ENCODE measurements at places on chromosomes 5 and 9.
A peak's percentile ranks its signal among the peaks of the same experiment; 100 is the strongest.

GRCh38 chr5:122192497-122193496 lies 63.5 kb downstream of the ZNF474 start:
- no peaks in the 10 kb centered on the region for H3K4me1 ChIP-seq
- peaks cover 17% of the 10 kb centered on the region for H3K27me3 ChIP-seq
- no peak for DNase-seq
- no peak overlapping the region for H3K4me3 ChIP-seq

DNA sequence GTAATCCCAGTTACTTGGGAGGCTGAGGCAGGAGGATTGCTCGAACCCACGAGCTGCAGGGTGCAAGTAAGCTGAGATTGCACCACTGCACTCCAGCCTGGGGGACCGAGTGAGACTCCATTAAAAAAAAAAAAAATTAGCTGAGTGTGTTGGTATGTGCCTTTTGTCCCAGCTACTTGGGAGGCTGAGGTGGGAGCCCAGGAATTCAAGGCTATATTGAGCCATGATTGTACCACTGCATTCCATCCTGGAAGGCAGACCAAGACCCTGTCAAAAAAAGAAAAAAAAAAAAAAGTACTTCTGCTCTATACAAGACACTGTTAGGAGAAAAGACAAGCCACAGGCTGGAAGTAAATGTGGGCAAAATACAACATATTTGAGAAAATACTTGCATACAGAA lies 68.5 kb upstream of the FBXW11 start:
- H3K4me3 ChIP-seq, result no peak overlapping the region
- no peak overlapping the region for H3K27ac ChIP-seq
- DNase-seq, result no peak

DNA sequence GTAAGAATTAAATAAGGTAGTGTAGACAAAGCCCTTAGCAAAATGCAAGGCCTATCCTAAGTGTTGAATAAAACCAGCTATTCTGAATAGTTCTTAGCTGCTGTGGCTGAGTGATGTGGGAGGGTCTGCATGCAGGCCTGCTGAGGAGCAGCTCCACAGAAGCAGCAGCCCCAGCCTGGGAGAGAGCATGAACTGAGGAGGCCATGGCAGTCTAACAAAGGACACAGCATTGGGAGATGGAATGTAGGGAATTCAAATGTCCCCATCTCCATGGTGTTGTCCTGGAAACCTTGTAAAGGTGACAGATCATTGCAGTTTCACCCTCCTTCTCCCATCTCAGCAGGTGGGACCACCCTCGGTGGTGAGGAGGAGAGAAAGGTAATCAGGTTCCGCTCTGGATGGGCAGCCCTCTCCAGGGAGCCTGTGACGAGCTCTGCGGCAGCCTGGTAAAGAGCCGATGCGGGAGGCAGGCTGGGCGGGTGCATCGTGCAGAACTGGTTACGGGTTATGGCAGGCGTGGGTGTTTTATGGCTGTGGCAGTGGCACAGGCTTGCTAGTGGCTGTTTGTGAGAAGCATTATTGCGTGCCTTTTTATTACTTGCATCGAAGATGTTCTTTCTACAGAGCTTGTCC lies 199.9 kb upstream of the GLRA1 start:
- H3K36me3 ChIP-seq, result no peaks in the 10 kb centered on the region
- DNase-seq, result no peak
- no peak overlapping the region for H3K27ac ChIP-seq
- H3K27me3 ChIP-seq, result peaks cover 7% of the 10 kb centered on the region
- H3K4me3 ChIP-seq, result no peak overlapping the region
- H3K4me1 ChIP-seq, result no peaks in the 10 kb centered on the region

DNA sequence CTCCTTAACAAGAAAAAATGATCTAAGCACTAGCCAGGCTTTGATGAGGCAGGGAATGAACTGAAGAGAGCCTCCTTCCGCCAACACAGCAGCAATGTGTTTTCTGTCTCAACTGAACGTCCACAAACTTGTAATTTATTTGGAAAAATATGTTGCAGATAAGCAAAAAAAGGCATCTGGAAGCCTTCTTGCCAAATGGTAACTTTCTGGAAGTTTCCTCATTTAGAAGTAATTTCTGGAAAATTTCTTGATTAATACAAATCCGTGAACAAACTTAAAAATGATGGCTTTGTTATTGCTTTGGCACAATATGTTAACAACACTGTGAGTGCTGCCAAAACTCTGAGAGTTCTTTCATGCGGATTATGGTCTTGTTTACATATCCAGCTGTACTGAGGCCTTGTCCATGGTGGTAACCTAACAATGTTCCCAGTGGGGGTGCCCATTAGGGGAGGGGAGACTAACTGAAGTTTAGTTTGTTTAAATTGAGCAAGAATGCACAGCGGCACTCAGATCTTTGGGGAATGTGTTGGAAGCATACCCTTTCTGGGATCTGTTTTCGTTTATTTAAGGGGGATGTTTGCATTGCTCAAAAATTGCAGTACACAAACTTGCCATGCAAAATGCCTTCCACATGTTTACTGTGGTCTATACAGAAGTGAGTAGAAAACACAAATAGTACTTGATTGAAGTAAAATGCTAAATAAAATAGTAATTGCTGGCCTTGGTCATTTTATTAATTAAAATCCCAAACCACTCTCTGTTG lies 334.7 kb downstream of the NR2F1-AS1 start:
- no peak for DNase-seq
- no peak overlapping the region for H3K4me3 ChIP-seq
- no peak overlapping the region for H3K27ac ChIP-seq
- no peaks in the 10 kb centered on the region for H3K27me3 ChIP-seq
- H3K36me3 ChIP-seq, result no peaks in the 10 kb centered on the region

DNA sequence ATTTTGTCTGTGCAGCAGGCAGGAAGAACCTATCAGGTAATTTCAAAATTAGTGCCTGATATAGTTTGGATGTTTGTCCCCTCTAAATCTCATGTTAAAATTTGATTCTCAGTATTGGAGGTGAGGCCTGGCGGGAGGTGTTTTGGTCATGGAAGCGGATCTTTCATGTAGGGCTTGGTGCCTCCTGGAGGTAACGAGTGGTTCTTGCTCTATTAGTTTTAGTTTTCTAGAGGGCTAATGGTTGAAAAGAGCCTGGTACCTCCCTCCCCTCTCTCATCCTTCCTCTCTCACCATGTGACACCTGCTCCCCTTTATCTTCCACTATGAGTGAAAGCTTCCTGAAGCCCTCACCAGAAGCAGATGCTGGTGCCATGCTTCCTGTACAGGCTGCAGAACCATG lies 106.3 kb downstream of the DRD1 start:
- no peak for DNase-seq
- no peaks in the 10 kb centered on the region for H3K4me1 ChIP-seq
- peaks cover 2% of the 10 kb centered on the region for H3K27me3 ChIP-seq
- no peak overlapping the region for H3K4me3 ChIP-seq
- H3K27ac ChIP-seq, result no peak overlapping the region

- peak overlapping the region; percentile 52 for H3K4me3 ChIP-seq
- H3K4me1 ChIP-seq, result peaks cover 16% of the 10 kb centered on the region
- peaks cover 20% of the 10 kb centered on the region for H3K27me3 ChIP-seq
- H3K36me3 ChIP-seq, result no peaks in the 10 kb centered on the region
These were observed 5.6 kb downstream of the ADAMTSL2 start for GRCh38 chr9:133539991-133540697.

GRCh38 chr5:104702212-104702611 lies 1139.6 kb upstream of the NUDT12 start:
- no peak overlapping the region for H3K27ac ChIP-seq
- DNase-seq, result no peak
- H3K4me1 ChIP-seq, result no peaks in the 10 kb centered on the region
- H3K4me3 ChIP-seq, result no peak overlapping the region
- no peaks in the 10 kb centered on the region for H3K36me3 ChIP-seq
- no peaks in the 10 kb centered on the region for H3K27me3 ChIP-seq

- peaks cover 32% of the 10 kb centered on the region for H3K36me3 ChIP-seq
- H3K27me3 ChIP-seq, result peaks cover 4% of the 10 kb centered on the region
- no peaks in the 10 kb centered on the region for H3K4me1 ChIP-seq
- no peak overlapping the region for H3K4me3 ChIP-seq
- no peak for DNase-seq
These were observed 63.2 kb downstream of the TTLL11 start for GRCh38 chr9:122029898-122030297.

GRCh38 chr5:120436996-120437395 lies 27.1 kb upstream of the PRR16 start:
- no peak overlapping the region for H3K4me3 ChIP-seq
- H3K27me3 ChIP-seq, result no peaks in the 10 kb centered on the region
- H3K4me1 ChIP-seq, result no peaks in the 10 kb centered on the region
- no peaks in the 10 kb centered on the region for H3K36me3 ChIP-seq
- no peak overlapping the region for H3K27ac ChIP-seq

GRCh38 chr5:158736150-158736870 lies 363.4 kb downstream of the EBF1 start:
- no peak overlapping the region for H3K27ac ChIP-seq
- DNase-seq, result no peak
- peaks cover 33% of the 10 kb centered on the region for H3K4me1 ChIP-seq
- no peaks in the 10 kb centered on the region for H3K27me3 ChIP-seq
- H3K4me3 ChIP-seq, result no peak overlapping the region
- H3K36me3 ChIP-seq, result peaks cover 45% of the 10 kb centered on the region

DNA sequence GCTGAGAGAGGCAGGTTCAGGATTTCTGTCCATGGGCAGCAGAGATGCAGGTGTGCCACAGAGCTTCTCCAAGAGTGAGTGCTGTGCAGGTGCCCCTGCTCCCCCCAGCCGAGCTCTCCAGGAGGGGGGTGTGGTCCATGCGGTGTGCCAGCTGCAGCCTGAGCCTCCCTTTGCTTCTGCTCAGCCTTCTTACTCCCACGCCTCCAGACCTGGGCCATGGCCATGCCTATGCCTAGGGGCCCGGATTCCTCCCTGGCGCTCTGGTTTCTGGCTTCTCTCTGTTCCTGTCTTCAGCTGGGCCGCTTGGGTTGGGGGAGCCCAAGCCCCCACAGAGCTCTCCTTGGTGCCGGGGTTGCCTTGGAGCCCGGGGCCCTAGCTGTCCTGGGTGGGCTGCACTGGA lies 133.3 kb downstream of the CACNA1B start:
- H3K27ac ChIP-seq, result no peak overlapping the region
- no peak overlapping the region for H3K4me3 ChIP-seq
- no peaks in the 10 kb centered on the region for H3K4me1 ChIP-seq
- H3K36me3 ChIP-seq, result no peaks in the 10 kb centered on the region
- DNase-seq, result no peak

- H3K4me1 ChIP-seq, result no peaks in the 10 kb centered on the region
- H3K27me3 ChIP-seq, result no peaks in the 10 kb centered on the region
- no peak overlapping the region for H3K4me3 ChIP-seq
- DNase-seq, result no peak
- no peaks in the 10 kb centered on the region for H3K36me3 ChIP-seq
These were observed 428.0 kb upstream of the TRPC7 start for GRCh38 chr5:136793300-136793699.

- DNase-seq, result no peak
- H3K36me3 ChIP-seq, result no peaks in the 10 kb centered on the region
- no peak overlapping the region for H3K27ac ChIP-seq
- no peaks in the 10 kb centered on the region for H3K4me1 ChIP-seq
- H3K27me3 ChIP-seq, result peaks cover 16% of the 10 kb centered on the region
These were observed 5.1 kb downstream of the BHMT2 start for GRCh38 chr5:79074641-79075040.

DNA sequence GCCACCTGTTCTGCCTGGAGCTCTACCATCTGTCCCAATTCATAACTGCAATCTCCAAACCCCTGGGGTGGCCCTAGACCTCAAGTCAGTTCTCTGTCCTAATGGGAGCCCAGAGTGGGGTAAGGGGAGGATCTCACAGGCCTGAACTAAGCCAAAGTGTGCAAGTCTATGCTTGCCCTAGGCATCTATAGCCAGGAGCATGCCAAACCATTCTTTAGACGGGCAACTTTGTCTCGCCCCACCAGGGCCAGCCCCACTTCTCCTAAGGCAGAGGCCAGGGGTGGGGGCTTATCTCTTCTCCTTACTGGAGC lies 3.3 kb downstream of the ACSL6 start:
- peaks cover 39% of the 10 kb centered on the region for H3K27me3 ChIP-seq
- H3K36me3 ChIP-seq, result no peaks in the 10 kb centered on the region
- peaks cover 10% of the 10 kb centered on the region for H3K4me1 ChIP-seq
- DNase-seq, result no peak

GRCh38 chr9:96056226-96056625 lies 180.7 kb downstream of the ERCC6L2 start:
- H3K36me3 ChIP-seq, result no peaks in the 10 kb centered on the region
- H3K4me1 ChIP-seq, result no peaks in the 10 kb centered on the region
- no peak for DNase-seq
- H3K27me3 ChIP-seq, result peaks cover 17% of the 10 kb centered on the region
- no peak overlapping the region for H3K4me3 ChIP-seq
- H3K27ac ChIP-seq, result no peak overlapping the region

DNA sequence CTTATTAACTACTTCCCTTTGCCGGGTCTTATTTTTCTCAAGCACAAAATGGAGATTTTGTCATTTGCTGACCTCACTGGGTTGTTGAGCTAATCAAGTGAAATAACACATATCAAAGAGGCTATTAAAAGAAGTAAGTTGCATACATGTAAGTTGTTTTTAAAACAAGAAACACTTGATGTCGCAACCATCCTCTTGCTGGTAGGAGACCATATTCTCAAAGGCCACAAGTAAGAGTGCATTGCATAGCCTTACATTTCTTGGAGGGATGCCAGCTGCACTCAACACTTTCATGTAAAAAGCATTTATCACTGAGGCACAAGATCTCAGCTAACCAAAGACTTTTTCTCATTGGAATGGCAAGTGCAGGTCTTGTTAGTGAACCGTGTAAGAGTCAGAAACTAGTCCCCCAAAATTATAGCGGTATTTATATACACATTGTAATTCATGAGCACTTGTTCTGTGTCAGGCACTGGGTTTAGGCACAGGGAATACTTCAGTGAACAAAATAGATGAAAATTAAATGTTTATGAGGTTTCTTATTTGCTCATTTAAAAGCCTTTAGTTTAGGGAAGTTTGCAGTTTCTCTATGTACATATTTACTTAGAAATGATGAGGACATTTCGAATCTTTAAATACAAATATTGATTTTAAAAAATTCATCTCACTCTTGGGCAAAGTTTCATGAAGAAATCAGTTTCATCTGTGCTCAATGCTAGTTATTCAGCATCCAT lies 72.0 kb downstream of the ZFAND5 start:
- no peaks in the 10 kb centered on the region for H3K27me3 ChIP-seq
- peaks cover 17% of the 10 kb centered on the region for H3K4me1 ChIP-seq
- H3K27ac ChIP-seq, result no peak overlapping the region
- DNase-seq, result no peak
- no peak overlapping the region for H3K4me3 ChIP-seq
- no peaks in the 10 kb centered on the region for H3K36me3 ChIP-seq

- no peaks in the 10 kb centered on the region for H3K36me3 ChIP-seq
- no peak overlapping the region for H3K27ac ChIP-seq
- DNase-seq, result no peak
- H3K4me3 ChIP-seq, result no peak overlapping the region
- H3K27me3 ChIP-seq, result peaks cover 43% of the 10 kb centered on the region
These were observed 12.8 kb upstream of the OTP start for GRCh38 chr5:77651343-77651742.

- no peak overlapping the region for H3K27ac ChIP-seq
- H3K36me3 ChIP-seq, result peaks cover 63% of the 10 kb centered on the region
- H3K4me1 ChIP-seq, result no peaks in the 10 kb centered on the region
These were observed 128.7 kb downstream of the NIPBL start for GRCh38 chr5:37005252-37005651.

GRCh38 chr5:65986050-65986451 lies 59.7 kb downstream of the ERBIN start:
- peaks cover 37% of the 10 kb centered on the region for H3K36me3 ChIP-seq
- H3K4me3 ChIP-seq, result no peak overlapping the region
- H3K27ac ChIP-seq, result no peak overlapping the region

- no peaks in the 10 kb centered on the region for H3K4me1 ChIP-seq
- H3K27me3 ChIP-seq, result peaks cover 20% of the 10 kb centered on the region
- no peak for DNase-seq
- H3K27ac ChIP-seq, result no peak overlapping the region
- H3K36me3 ChIP-seq, result no peaks in the 10 kb centered on the region
These were observed 44.0 kb downstream of the GGTA1 start for GRCh38 chr9:121455527-121456239.
